ENCODE measurements at places on chromosomes 4 and X. TPM values are rescaled to one million over a fixed set of nuclear protein-coding genes. Genes with fewer than 3 reads are reported as not detected.

The ZNF518B gene
- total RNA-seq: 28.6 TPM

The CTAG2 gene
- total RNA-seq: not detected

The KLHL13 gene
- 0.86 TPM for total RNA-seq

The RNF175 gene
- not detected for total RNA-seq

The PPP4R3C gene
- not detected for total RNA-seq

The UGT2B15 gene
- not detected for total RNA-seq

The NEIL3 gene
- 11.8 TPM for total RNA-seq

The PFKFB1 gene
- total RNA-seq: 0.81 TPM

The C1QTNF7 gene
- total RNA-seq: not detected

The RIPPLY1 gene
- not detected for total RNA-seq

The IL2RG gene
- 512 TPM for total RNA-seq

The USP38 gene
- 31.8 TPM for total RNA-seq

The SPATA4 gene
- total RNA-seq: not detected

The THOC2 gene
- 96.5 TPM for total RNA-seq

The CCSER1 gene
- total RNA-seq: not detected

The LRIT3 gene
- total RNA-seq: 0.73 TPM

The PLAC1 gene
- total RNA-seq: not detected

- H3K27ac ChIP-seq: peak overlapping the region; percentile 85
- no peak for DNase-seq
- peak overlapping the region; percentile 63 for H3K4me3 ChIP-seq
- H3K4me1 ChIP-seq: peaks cover 19% of the 10 kb centered on the region
These were observed 191.4 kb downstream of the SPRY1 start for GRCh38 chr4:123587983-123588494.

DNA sequence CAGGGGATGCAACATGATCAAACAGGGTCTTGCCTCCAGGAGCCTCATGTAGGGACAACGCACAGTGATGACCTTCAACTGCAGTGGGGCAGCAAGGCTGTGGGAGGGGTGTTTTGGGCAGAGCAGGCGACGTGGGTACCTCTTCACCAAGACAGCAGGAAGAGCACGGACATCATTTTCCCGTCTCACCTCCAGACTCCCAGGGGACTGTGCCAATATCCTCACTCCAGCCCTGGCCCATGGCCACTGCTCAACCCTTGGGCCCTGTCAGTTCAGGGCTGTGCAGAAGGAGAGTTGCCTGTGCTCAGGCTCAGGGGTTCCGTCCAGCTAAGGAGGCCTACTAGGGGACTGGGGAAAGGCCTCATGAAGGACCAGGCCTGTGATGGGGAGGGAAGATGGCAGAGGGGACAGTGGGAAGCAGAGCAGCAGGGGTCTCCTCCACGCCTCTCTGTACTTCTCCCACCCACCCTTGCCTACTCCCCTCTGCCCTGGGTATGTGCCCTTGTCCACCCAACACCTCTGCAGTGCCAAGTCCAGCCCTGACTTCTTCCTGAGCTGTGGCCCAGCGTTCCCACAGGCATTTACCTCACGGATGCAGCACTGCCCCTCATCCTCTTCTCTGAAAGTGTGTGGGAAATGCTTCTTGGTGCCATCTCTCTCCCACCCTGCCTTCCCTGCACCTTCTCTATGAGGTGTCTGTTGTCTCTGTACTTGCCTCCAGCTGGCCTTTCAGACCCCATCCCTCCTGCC, 1.4 kb downstream of the IL9R start:
- no peaks in the 10 kb centered on the region for H3K27me3 ChIP-seq
- no peak overlapping the region for H3K4me3 ChIP-seq
- no peak overlapping the region for H3K27ac ChIP-seq
- DNase-seq: no peak
- H3K36me3 ChIP-seq: no peaks in the 10 kb centered on the region

GRCh38 chr4:143273160-143273917, 63.3 kb upstream of the GAB1 start:
- DNase-seq: no peak
- H3K27me3 ChIP-seq: peaks cover 16% of the 10 kb centered on the region
- no peaks in the 10 kb centered on the region for H3K4me1 ChIP-seq

GRCh38 chr4:80560337-80560736, 224.8 kb downstream of the CFAP299 start:
- H3K27ac ChIP-seq: no peak overlapping the region
- peaks cover 14% of the 10 kb centered on the region for H3K36me3 ChIP-seq
- no peak overlapping the region for H3K4me3 ChIP-seq
- peaks cover 8% of the 10 kb centered on the region for H3K27me3 ChIP-seq

- H3K4me3 ChIP-seq: no peak overlapping the region
- H3K27ac ChIP-seq: no peak overlapping the region
- no peak for DNase-seq
- no peaks in the 10 kb centered on the region for H3K36me3 ChIP-seq
- H3K27me3 ChIP-seq: no peaks in the 10 kb centered on the region
- H3K4me1 ChIP-seq: no peaks in the 10 kb centered on the region
These were observed 229.2 kb upstream of the ARSJ start for GRCh38 chr4:114208574-114209151.

- no peak overlapping the region for H3K27ac ChIP-seq
- no peaks in the 10 kb centered on the region for H3K27me3 ChIP-seq
- no peak overlapping the region for H3K4me3 ChIP-seq
- H3K36me3 ChIP-seq: peaks cover 8% of the 10 kb centered on the region
- no peak for DNase-seq
These were observed 40.9 kb downstream of the GK start for GRCh38 chrX:30693999-30694650.

- no peak for DNase-seq
- H3K4me1 ChIP-seq: peaks cover 27% of the 10 kb centered on the region
- peak overlapping the region; percentile 76 for H3K27ac ChIP-seq
These were observed 196.4 kb downstream of the LRBA start for GRCh38 chr4:150818661-150819060.

- H3K27me3 ChIP-seq: no peaks in the 10 kb centered on the region
- no peak overlapping the region for H3K27ac ChIP-seq
- no peaks in the 10 kb centered on the region for H3K4me1 ChIP-seq
- no peak overlapping the region for H3K4me3 ChIP-seq
- no peak for DNase-seq
These were observed 296.7 kb upstream of the FGF13 start for GRCh38 chrX:139008185-139008584.

GRCh38 chrX:143934542-143934941, 50.7 kb downstream of the UBE2NL start:
- no peak overlapping the region for H3K27ac ChIP-seq
- H3K27me3 ChIP-seq: no peaks in the 10 kb centered on the region
- no peak overlapping the region for H3K4me3 ChIP-seq
- H3K4me1 ChIP-seq: no peaks in the 10 kb centered on the region

GRCh38 chrX:16666541-16666940, 16.6 kb downstream of the S100G start:
- DNase-seq: no peak
- H3K4me3 ChIP-seq: no peak overlapping the region
- peaks cover 6% of the 10 kb centered on the region for H3K36me3 ChIP-seq
- H3K4me1 ChIP-seq: no peaks in the 10 kb centered on the region
- H3K27me3 ChIP-seq: no peaks in the 10 kb centered on the region

- no peak for DNase-seq
- no peaks in the 10 kb centered on the region for H3K36me3 ChIP-seq
- H3K4me1 ChIP-seq: no peaks in the 10 kb centered on the region
- H3K4me3 ChIP-seq: no peak overlapping the region
These were observed 32.2 kb downstream of the PCDH19 start for GRCh38 chrX:100377826-100378225.

- no peaks in the 10 kb centered on the region for H3K4me1 ChIP-seq
- H3K36me3 ChIP-seq: no peaks in the 10 kb centered on the region
- H3K27ac ChIP-seq: no peak overlapping the region
- DNase-seq: no peak
- H3K4me3 ChIP-seq: no peak overlapping the region
These were observed 2535.1 kb downstream of the ARAP2 start for GRCh38 chr4:33709247-33709646.

- no peak overlapping the region for H3K4me3 ChIP-seq
- H3K36me3 ChIP-seq: no peaks in the 10 kb centered on the region
- H3K4me1 ChIP-seq: no peaks in the 10 kb centered on the region
- H3K27me3 ChIP-seq: no peaks in the 10 kb centered on the region
- no peak for DNase-seq
These were observed 167.2 kb downstream of the WDFY3 start for GRCh38 chr4:84799318-84799717.

DNA sequence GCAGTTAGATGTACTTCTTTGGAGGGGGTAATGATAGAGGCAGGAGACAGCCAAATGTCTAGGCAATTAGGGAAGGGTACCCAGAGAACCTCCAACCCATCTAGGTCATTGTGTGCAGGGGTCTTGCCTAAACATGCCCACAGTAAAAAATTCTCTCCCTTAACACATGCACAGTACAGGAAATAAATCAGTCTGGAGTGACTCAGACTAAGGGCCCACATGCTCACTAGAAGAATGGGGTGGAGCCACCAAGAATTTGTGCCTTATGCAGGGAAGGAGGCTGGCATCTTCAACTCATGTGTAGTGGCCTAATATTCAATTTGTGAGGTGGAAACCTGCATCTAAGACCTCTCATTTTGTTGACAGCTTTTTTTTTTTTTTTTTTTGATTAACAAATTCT, 945.3 kb upstream of the GRIA3 start:
- peaks cover 8% of the 10 kb centered on the region for H3K36me3 ChIP-seq
- no peak overlapping the region for H3K4me3 ChIP-seq
- no peaks in the 10 kb centered on the region for H3K4me1 ChIP-seq
- DNase-seq: no peak

- H3K4me1 ChIP-seq: peaks cover 8% of the 10 kb centered on the region
- no peaks in the 10 kb centered on the region for H3K36me3 ChIP-seq
- no peaks in the 10 kb centered on the region for H3K27me3 ChIP-seq
- no peak overlapping the region for H3K27ac ChIP-seq
- no peak for DNase-seq
These were observed 66.4 kb downstream of the GALNT7 start for GRCh38 chr4:173235050-173235449.

GRCh38 chr4:167084321-167084720, 150.0 kb downstream of the SPOCK3 start:
- no peaks in the 10 kb centered on the region for H3K4me1 ChIP-seq
- H3K27ac ChIP-seq: no peak overlapping the region
- no peak for DNase-seq
- no peaks in the 10 kb centered on the region for H3K36me3 ChIP-seq
- H3K27me3 ChIP-seq: no peaks in the 10 kb centered on the region
- H3K4me3 ChIP-seq: no peak overlapping the region

DNA sequence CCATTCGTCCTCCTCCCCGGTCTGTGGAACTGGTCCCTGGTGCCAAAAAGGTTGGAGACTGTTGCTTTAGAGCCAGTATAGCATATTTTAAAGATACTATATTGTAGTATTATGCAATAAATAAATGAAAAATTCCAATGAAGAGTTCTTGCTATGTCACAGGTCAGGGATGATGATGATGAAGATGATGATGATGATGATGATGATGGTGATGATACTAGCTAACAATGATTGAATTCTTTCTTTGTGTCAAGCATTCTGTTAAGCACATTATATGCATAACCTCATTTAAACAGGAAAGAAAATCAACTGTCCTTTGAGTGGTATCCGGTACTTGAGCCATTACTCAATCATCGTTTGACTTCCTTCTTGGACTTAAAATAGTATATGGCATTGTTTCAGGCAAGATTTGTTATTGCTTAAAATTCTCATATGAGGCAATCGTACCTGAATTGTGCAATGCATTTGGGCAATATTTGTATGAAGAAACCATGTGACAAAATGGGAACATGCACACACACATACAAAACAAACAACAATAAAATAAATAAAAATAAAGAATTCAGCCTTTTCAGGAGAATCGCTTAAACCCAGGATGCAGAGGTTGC, 22.8 kb upstream of the TLR2 start:
- peaks cover 9% of the 10 kb centered on the region for H3K4me1 ChIP-seq
- H3K27ac ChIP-seq: no peak overlapping the region

DNA sequence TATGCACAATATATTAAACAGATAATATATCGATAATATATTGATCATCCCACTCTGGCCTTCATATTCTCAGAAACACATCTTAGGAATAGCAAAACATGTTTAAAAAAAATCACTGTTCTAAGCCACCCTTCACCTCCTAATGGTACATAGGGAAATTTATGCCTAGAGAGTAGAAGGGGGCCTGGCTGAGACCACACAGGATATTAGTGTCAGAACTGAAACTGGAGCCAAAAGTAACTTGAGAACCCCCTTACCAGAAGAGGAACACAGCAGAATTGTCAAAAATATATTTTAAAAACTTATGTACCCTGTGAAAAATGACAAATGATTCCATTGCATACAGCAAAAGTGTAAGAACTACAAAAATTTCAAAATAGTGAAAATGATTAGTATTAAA, 173.1 kb downstream of the VSIG4 start:
- H3K36me3 ChIP-seq: no peaks in the 10 kb centered on the region
- H3K4me3 ChIP-seq: no peak overlapping the region
- DNase-seq: no peak
- peaks cover 10% of the 10 kb centered on the region for H3K4me1 ChIP-seq
- no peak overlapping the region for H3K27ac ChIP-seq
- H3K27me3 ChIP-seq: no peaks in the 10 kb centered on the region

DNA sequence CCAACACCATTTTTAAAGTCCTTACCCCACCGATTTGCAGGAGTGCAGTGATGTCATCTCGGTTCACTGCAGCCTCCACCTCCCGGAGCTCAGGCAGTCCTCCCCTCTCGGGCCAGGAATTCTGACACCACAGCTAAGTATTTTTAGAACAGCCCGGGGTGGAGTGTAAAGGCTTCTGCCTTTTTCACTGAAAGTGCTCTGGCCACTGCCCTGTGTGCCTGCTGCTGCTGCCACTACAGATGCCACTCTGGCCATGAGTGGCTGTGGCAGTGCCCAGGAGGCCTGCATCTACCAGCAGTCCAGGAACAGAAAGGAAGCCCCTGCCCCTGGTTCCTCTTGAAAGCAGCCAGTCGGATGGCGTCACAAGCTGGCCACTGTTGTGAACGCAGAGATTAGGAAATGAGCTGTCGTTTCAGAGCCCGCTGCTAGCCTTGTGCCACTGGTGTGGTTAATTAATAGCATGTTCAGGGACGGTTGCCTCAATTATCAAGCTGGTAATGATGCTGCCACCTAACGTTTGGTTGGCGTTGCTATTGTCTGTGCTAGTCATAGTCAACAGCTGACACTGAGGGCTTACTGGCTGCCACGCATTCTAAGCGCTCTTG, 23.6 kb upstream of the TBC1D14 start:
- H3K27me3 ChIP-seq: no peaks in the 10 kb centered on the region
- DNase-seq: no peak
- H3K36me3 ChIP-seq: peaks cover 4% of the 10 kb centered on the region
- H3K27ac ChIP-seq: no peak overlapping the region
- H3K4me1 ChIP-seq: peaks cover 6% of the 10 kb centered on the region

- peaks cover 17% of the 10 kb centered on the region for H3K4me1 ChIP-seq
- peak within 1 kb of the TSS; percentile 85 for H3K27ac ChIP-seq
- H3K4me3 ChIP-seq: peak within 1 kb of the TSS; percentile 94
These were observed at the start of gene ZMYM3 for GRCh38 chrX:71254092-71254963. Gene ZMYM3, minus strand, starts transcription at chrX:71254140. Its CDS starts 885 bp downstream, at chrX:71253255.

DNA sequence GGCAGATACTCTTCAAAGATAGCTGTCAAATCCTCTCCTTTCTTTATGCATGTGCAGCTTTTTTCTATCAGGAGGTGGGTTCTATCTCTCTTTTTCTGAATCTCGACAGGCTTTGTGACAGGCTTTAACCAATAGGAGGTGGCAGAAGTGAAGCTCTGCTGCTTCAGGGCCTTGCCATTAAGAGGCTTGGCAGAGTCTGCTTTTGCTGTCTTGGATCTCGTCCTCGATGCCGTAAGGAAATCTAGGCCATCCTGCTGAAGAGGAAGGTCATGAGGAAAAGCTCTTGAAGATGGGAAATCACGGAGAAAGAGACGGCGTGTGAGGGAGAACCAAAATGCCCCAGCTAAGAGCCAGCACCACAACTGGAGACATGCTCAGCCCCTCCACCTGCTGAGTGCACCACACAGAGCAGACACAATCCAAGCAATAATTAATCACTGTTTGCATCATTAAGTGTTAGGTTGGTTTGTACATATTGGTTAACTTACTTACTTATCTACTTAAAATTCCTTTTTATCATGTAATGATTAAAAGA, 92.2 kb downstream of the DDIT4L start:
- H3K4me3 ChIP-seq: no peak overlapping the region
- peak overlapping the region; percentile 93 for H3K27ac ChIP-seq
- H3K27me3 ChIP-seq: no peaks in the 10 kb centered on the region
- no peak for DNase-seq
- no peaks in the 10 kb centered on the region for H3K36me3 ChIP-seq

All from natural killer cell treated with Interleukin-12 subunit alpha and Interleukin-12 subunit beta and Interleukin-15 and Interleukin-18, amount 100 ng/mL, for 72 hours (primary cell).